ENCODE measurements at places on chromosomes 1 and 21.
A peak's percentile ranks its signal among the peaks of the same experiment; 100 is the strongest.

GRCh38 chr1:161473348-161473747 is 31.9 kb upstream of the FCGR2A start:
- peak; percentile 16 for DNase-seq

- no peak for DNase-seq
These were observed 96.0 kb upstream of the DUSP10 start for GRCh38 chr1:221837896-221838295.

DNA sequence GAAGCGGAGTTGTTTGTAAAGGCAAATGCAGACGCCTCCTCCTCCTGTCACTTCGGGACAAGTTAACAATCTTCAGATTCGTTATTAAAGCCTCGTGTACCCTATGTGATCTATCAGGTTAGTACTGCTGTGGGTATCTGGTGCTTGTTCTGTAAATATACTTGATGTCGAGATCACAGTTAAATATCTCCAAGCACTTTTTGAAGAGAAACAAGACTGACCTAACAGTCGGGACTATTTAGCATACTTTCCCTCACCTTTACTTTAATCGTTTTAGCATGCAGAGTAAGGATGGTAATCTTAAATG is 710 bp downstream of the KLHL20 start:
- no peak for DNase-seq

- no peak for DNase-seq
These were observed 3.3 kb upstream of the HNRNPCL1 start for GRCh38 chr1:12851779-12852178.

GRCh38 chr1:181318022-181318857 is 165.1 kb upstream of the CACNA1E start:
- no peak for DNase-seq

DNA sequence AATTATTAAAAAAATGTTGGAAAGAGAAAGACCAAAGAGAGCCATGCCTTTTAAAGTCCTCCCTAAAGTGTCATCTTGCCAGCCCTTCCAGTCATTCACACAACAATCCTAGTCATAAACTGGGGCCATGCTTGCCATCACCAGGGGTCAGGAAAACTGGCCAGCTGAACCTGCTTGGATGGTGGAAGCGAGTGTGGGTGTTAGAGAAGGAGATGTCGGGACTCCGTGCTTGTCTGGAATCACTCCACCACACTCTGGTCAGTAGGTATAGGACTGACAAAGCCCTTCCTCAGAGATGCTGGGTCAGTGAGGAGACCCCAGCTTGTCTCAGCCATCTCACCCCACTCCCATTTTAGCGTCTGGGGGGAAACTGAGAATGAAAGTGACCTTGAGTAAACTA is 3.3 kb upstream of the HAPLN2 start:
- no peak for DNase-seq

DNA sequence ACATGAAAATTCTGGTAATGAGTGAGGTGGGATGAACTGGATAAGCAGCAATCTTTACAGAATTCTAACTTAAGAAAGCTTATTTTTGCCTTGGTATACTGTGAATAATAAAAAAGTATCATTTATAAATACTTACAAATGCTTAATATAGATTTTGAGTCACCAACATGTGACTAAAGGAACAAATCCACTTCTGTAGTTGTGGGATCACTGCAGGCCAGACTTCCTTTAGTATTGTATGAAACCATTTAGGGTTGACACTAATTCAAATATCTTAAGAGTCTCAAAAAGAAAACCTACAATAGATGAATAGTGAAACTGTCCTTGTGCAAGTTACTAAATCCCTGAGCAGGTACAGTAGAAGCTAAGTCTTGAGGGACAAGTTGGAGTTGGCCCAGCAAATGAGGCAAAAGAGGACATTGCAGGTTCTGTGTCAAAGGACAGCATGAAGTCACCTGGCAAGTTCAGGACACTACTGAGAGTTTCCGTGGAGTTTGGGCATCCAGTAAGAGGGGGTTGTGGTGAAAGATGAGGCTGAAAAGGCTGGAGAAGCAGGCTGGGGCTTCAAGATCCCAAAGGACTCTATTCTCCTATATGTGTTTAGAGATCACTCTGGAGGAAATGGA is 5.9 kb upstream of the THEM4 start:
- DNase-seq, result no peak

DNA sequence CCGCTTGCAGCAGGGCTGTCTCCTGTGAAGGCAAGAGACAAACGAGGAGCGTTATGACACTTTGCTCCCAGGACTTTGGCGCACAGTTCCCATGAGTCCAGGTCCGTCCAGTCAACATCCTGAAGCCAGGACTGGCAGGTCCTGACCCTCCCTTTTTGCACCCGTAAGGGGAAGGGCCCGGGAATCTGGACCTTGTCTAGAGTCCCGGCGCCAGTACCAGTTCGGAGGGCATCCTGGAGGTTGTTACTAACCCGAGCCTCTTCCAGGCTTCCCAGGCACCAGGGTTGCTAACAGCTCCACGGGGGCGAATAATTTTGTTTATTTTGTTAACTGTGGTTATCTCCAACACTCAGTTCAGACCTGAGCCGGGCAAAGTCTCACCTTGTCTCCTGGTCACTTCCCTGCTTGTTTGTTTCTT is 682 bp upstream of the RWDD3 start:
- DNase-seq, result peak; percentile 79

DNA sequence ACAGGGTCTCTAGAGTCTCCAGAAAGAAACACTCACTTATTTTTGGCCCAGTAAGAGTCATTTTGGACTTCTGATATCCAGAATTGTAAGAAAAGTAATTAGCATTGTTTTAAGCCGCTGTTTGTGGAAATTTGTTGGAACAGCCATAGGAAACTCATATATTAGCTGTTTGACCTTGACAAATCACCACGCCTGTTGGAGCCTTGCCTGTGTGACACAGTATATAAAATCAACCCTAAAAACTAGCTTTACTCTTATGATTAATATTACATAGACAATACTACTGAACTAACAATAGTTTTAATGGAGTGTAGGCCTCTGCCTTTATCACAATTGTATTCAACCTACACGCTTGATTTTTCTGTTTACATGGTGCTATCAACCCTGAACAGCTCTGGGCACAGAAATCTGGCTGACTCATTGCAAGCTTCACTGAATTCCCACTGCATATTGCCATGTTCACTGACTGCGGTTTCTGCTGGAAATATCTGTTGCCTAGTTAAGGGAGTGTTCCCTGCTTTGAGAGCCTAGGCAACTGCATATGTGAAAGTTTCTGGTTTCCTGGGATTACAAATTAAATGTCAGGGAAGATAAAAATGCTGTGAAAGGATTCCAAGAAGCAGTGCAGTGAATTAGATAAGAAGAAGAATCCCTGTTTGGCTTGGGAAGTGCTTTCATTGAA is 419.5 kb upstream of the DEPDC1 start:
- no peak for DNase-seq

GRCh38 chr1:85894651-85895050 is 186.4 kb upstream of the ZNHIT6 start:
- DNase-seq, result no peak

DNA sequence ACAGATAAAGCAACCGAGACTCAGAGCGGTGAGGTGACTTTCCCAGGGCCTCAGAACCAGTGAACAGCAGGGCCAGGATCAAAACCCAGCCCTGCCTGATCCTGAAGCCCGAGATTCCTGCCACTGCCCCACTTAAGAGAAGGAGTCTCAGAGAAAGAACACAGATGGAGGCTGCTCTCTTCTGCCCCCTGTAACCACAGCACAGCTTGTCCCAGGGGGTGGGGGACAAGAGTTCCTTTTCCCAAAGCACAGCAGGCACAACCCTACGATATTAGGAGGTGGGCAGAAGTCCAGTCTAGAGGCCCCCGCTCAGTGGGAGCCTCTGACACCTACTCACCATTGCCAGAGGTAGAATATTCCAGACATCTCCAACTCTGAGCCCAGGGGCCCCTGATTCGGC is 24.0 kb upstream of the VWA5B1 start:
- DNase-seq, result no peak
